Lung microvascular endothelial cell (primary cell): ENCODE measurements at places on chromosomes 11 and 22. TPM values are rescaled to one million over a fixed set of nuclear protein-coding genes. Genes with fewer than 3 reads are reported as not detected.
A peak's percentile ranks its signal among the peaks of the same experiment; 100 is the strongest.

The TUB gene
- 0.60 and 0.65 TPM in 2 replicates for total RNA-seq

The BEST1 gene
- under 0.01 TPM in 1 of 2 replicates, not detected in the other for total RNA-seq

DNA sequence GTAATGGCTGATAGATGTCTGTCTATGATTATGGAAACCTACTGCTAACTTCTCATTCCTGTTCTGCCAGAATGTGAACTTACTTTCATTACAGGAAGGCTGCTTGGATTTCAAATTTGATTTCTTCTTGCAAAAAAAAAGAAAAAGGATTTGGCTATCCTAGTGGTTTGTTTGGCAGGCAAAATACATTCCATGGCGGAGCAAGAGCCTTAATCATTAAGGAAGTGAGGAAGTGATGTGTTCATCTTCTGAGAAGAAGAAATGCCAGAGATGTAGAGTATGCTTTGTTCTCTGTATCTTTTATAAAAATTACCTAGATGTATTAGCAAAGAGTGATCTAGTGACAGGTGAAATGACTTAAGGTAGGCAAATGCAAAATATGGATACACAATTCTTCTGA, 356.3 kb downstream of the SOX6 start:
- no peak for DNase-seq

The PRCP gene
- total RNA-seq, result 88.7 and 128 TPM in 2 replicates

DNA sequence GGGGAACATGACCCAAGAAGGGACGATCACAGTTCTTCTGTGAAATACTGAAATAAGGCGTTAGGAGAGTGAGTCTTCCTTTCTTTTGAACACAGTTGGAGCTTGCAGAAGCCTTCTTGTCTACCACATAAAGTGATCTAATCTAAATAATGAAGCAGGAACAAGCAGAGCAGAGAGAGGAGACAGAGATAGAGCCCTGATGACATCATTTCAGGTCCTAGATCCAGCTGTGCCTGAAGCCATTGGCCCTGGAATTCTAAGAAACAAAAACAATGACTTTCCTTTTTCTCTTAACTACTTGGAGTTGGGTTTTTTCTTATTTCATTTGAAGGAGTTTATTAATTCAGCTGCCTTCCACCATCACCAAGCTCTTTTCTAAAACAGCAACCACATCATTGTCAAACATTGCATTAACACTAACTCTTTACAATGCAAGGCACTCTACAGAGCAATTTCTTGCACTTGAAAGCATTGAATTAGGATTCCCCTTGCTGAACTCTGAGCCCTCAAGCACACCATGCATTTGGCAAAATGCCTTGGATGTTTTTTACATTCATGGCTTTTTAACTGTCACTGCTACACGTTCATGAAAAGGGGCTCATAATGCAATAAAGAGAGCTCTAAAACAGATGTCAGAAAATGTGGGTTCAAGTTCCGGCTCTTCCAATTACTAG, 117.2 kb upstream of the TIMP3 start:
- no peak for DNase-seq

The FOXRED2 gene
- total RNA-seq, result 3.1 and 3.4 TPM in 2 replicates

The CARD18 gene
- not detected in 2 replicates for total RNA-seq

DNA sequence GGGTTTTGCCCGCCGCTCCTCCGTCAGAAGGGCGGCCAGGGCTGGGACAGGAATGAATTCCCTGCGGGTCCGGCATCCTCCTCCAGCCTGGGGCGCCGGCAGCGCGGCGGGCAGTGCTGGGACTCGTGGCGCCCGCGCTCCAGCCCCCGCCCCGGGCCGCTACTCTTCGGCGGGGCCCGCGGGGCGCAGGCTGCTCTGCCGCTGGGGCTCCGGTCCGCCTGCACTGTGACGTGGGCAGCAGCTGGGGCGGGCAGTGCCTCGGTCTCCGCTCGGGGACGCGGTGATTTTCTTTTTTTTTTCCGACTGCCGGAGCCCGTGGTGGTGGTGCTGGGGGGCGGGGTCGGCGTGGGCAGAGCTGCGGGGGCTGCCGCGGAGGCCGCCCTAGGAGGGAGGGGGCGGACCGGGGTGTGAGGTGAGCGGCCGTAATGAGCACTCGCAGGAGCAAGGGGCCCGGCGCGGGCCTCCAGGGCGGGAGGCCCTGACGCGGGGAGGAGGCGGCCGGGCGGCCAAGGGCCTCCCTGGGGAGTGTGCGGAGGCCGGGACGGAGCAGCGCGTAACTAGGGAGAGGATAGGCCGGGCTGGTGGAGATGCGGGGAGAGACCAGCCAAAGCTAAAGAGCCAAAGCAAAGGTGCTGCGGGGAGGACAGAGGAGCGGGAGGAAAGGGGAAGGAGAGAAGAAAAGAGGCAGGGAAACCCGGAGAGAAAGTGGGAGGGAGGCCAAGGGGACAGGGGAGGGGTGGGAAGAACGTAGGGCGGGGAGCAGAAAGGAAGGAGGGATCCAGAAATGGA, 73.3 kb upstream of the ZBED5 start:
- DNase-seq, result peak; percentile 63

The HBG2 gene
- not detected in 2 replicates for total RNA-seq

The C11orf91 gene
- under 0.01 TPM in 1 of 2 replicates, not detected in the other for total RNA-seq

The B3GAT3 gene
- total RNA-seq, result 12.0 and 15.1 TPM in 2 replicates
